Stimulated activated naive B cell treated with anti-CD40 and anti-IgM and Interleukin-4, amounts not matched to agents 10 μg/mL and 1 μg/mL and 100 μg/mL, for 72 hours (primary cell): ENCODE measurements at places on chromosomes 5 and 9.
A peak's percentile ranks its signal among the peaks of the same experiment; 100 is the strongest.

DNA sequence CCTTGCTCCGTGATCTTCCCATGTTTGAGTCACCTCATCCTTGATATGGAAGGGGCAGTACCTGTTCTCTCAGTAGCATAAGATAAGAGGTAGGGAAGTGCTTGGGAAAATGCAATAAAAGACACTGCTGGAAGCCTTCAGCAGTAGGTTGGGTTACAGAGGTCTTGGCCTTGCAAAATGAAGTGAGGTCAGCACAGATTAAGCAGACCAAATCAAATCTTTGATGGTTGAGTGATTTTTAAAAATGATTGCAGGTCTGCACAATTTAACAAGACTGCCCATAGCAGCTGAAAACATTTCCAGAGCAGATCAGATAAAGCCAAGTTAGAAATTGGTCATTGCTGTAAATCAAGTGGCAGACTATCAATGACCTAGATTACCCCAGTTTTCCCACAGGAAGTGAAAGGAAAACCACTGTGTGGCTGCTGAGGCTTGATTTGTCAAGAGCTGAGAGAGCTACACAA lies 32.9 kb downstream of the PALM2AKAP2 start:
- no peak for DNase-seq

- DNase-seq = no peak
Measured at GRCh38 chr5:125294844-125295243, 548.4 kb upstream of the ZNF608 start.

DNA sequence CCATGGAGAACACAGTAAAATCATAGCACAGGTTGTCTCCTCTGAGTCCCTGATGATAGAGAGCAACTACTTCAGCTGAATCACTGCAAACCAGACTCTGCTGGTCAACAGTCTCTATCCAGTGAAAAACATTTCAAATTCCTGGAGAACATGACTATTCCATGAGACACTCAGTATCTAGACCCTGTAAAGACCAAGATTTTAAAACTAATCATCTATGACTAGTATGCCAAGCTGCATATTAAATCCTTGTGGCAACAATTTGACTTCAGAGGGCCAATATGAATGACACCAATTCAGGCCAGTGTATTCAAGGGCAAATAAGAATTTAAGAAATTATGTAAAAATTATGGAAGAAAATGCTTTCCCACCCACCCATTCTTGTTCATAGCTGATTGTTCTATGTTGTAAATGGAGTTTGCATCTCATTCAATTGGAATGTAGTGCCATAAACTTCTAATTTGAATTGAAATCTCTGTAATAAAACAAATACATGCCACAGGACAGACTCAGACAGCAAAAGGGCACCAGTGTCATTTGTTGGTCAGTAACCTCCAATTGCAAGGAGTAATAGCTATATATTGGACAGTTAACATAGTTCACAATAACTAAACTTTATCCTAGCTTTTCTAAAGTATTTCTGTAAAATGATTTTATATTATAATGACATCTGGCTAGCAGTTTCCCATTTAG lies 80.1 kb upstream of the LPAR1 start:
- no peak for DNase-seq

GRCh38 chr5:19713740-19714139 lies 274.3 kb downstream of the CDH18 start:
- no peak for DNase-seq

GRCh38 chr5:117262572-117263131 lies 688.0 kb upstream of the SEMA6A start:
- no peak for DNase-seq

- DNase-seq = no peak
Measured at GRCh38 chr9:91182429-91183225, 179.1 kb downstream of the AUH start.

GRCh38 chr9:69323861-69324260 lies 1.2 kb upstream of the ENTREP1 start:
- no peak for DNase-seq

DNA sequence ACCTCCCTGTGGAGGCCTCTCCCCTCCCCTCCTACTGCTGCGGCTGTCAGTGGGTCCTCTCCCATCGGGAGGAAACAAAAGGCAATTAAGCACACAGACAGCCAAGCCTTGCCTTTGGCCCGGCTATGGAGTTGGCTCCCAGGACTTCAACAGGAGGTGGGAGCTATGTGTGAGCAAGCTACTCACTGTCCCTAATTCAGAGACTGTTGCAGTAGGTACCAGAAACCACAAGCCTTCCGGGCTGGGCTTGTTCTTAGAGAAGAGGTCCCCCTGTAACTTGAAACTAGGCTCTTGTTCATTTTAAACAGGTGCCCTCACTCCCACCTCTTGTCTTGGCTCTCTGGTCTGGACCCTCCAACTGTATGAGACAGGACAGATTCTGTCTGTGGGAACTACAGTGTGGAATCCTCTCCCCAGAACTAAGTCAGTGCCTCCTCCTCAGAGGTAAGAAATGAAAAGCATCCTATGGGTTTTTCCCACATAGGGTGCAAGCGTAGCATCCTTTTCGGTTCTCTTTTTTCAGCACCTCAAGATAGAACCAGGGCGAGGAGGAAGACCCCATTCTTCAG lies 561.1 kb downstream of the EBF1 start:
- peak; percentile 28 for DNase-seq

DNA sequence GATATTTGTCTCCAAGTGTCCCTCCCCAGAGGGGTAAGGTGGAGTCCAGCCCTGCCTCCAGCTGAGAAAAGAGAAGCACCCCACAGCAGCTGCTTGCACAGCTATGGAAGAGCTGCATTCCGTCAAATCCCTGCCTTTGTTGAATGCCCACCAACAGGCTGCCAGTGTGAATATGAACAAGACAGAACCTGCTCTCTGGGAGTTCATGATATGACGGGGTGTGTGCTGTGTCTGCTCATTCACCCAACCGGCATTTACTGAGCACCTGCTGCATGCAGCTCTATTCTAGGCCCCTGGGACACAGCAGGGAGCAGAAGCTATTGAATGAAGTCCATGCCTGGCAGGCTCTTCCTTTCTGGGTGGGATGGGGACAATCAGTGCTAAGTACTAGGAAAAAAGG lies 238.8 kb downstream of the GADD45G start:
- DNase-seq = no peak

- no peak for DNase-seq
Measured at GRCh38 chr5:98606961-98607360, 166.5 kb upstream of the RGMB start.

DNA sequence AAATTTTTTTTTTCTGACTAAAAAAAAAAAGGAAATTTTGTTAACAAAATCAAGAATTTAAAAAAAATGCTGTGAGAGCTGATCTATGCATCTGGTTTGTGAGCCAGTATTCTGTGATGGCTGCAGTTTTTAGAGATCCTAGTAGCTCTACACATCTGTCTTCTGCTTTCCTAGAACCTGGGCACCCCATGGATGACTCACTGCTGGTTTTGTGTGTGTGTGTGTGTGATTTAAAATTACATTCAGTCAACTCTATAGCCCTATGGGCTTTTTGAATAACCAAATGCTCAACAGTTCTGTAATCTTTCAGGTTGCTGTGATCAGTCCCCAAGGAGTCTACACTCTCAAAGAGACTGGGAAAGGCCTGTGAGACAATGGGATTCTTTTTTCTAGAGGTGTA lies 2.5 kb upstream of the PSMD5 start:
- no peak for DNase-seq

GRCh38 chr5:52043137-52043536 lies 659.9 kb downstream of the ISL1 start:
- no peak for DNase-seq

DNA sequence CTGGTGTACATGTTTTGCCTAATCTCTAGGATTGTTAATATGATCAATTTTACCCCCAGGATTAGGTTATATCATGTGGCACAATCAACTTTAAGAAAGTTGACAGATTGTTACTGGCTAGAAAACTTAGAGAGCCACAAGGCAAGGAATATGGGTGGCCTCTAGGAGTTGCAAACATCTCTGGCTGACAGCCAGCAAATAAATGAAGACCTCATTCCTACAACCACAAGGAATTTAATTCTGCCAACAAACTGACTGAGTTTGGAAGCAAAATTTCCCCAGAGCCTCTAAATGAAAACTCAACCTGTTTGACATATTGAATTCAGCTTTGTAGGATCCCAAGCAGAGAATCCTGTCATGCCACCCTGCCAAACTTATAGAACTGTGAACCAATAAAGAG lies 196.4 kb upstream of the PTGER4 start:
- no peak for DNase-seq

DNA sequence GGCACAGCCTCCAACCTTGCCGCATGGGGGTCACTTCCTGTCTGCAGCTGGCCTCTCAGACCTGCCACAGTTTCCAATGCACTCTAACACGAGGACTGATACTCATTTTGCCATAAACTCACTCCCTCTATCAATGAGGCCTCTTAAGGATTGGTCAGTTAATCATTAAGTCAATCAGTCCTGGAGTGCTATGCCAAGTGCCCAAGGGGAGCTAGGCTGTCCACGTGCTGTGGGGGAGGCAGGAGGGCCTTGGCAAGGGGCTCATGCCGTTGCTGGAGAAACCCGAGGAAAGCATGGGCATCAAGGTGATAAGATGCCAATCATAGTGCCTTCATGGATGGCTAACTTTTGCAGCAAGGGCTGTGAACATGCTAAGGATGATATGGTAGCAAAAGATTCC lies 1.7 kb upstream of the ALDH1B1 start:
- no peak for DNase-seq

DNA sequence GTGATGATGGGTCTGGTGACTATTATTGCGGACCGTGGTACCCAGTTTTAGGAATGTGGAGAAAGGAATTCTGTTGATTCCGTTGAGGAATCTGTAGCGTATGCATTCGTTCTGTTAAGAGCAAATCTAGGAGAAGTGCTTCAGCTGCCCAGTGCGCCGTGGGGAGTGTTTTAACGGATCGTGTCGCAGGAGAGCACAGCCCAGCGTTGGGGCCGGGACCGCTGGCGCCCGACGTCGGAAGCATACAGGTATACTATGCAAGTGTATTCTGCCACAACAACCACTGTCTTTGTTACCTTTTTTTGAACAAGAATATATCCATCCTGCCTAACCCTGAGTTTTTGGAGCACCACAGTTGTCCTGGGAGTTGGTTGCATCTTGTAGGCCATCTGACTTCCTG lies 42.7 kb downstream of the TENT4A start:
- no peak for DNase-seq

DNA sequence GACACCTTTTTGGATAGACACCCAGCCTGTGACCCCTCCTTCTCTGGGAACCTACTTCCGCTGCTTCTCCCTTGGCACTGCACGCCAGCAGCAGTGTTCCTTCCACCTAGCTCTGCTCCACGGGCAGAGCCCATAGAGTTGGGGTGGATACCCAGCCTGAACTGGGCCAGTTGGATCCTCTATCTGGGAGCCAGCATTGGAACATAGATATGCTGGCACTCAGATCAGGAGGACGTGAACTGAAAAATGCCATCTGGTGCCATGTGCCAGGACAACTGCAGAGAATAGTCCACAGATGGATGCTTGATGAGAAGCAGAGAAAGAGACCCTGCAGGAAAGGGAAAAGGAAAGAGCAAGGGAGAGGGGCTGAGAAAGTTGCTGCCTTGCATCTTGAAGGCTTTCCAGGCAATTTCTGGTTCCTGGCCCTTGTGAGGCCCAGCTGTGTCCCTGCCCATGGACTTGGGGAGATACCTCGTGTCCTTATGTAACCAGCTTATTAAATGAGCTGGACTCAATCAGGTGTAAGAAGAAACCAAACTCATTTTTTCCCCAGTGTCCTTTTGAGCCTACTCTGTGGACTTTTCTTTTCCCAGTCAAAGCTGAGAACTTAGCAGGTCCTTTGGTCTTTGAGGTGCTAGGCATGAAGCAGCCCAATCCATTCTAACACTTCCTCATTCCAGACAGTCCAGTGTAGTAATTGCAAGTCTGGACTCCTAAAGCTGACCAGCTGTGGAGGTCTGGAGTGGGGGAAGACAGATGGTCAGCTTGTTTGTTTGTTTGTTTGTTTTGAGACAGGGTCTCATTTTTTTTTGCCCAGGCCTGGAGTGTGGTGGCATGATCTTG lies 39.1 kb downstream of the ANGPTL2 start:
- DNase-seq = no peak

GRCh38 chr9:110329639-110330230 lies 7.9 kb downstream of the TXNDC8 start:
- DNase-seq = no peak

DNA sequence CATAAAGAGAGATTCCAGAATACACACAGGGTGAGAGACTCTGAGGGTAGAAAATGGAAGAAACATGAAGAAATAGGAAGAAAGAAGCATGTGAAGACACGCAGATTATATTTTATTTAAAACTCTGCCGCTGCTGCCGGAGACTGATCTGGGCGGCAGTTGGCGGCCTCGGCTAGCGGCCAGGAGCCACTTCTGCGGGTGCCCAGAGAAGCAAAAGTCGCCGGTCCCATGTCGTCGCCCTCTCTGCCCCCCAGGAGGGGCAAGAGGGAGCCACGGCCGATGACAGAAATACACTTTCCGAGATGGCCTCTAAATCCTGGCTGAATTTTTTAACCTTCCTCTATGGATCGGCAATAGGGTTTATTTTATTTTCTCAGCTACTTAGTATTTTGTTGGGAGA lies 40.9 kb downstream of the ANKRD55 start:
- no peak for DNase-seq

DNA sequence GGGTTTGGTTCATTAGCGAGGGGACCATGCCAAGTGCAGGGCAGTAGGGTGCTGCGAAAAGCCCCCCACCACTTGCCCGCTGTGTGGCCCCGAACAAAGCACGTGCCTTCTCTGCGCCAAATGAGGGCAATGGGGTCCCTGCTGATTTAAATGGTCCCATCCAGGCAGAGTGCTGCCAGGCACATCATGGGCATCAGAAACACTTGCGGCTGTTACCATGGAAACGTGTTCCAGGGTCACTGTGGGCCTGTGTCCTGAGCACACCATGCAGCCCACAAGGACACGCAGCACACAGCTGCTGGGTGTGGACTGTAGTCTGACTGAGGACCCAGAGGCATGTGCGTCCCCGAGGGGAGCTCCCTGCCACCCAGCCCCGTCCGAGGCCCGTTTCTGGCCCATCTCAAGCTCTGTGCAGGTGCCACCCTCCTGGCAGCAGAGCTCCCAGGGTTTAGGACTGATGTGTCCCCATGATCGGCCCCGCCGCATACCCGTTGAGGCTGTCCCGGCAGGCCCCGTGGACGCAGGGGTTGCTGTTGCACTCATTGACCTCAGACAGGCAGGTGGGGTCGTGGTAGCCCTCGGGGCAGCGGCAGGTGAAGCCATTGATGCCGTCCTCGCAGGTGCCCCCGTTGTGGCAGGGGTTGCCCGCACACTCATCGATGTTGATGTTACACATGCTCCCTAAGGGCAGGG lies 31.3 kb upstream of the SEC16A start:
- DNase-seq = no peak
